ENCODE measurements at places on chromosomes 3 and 15.
A peak's percentile ranks its signal among the peaks of the same experiment; 100 is the strongest.

DNA sequence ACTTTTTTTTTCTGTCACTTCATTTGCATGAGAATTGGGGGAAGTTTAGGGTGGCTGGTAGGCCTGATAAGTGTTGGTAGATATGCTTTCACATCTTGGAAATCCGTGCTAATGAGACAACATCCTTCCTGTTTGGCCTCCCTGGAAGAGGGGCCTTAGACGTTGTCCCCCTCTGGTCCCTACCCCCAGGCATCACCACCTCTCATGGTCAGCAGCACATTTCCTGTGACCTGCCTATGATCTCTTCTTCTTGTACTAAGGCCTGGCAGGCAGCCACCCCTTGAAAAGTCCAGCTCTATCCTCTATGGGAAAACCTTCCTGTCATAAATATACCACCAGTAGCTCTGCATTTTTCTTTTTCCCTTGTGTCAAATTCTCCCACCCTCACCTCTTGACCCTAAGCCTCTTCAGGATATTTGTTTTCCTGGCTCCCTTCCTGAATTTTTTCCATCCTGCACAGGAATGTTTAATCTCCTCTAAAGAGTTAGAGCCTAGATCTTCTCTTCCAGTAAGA lies 107.8 kb downstream of the SNRK start:
- DNase-seq, result no peak

DNA sequence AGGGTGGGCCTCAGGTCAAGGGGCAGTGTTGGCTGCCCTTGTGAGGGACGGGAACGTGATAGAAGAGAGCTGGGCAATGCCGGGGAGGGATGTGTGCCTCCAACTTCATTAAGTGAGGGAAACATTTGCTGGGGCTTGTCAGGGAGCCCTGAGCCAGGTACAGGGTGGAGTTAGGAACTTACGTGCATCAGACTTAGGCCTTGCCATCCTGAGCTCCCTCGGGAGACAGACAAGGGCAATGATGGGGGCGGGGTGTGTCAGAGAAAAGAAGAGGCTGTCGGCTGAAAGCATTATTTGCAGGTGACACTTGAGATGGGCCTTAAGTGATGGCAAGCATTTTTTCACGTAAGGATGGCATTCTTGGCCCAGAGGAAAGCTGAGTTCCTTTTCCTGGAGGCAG lies 1.6 kb downstream of the FAM131A start:
- DNase-seq, result no peak

DNA sequence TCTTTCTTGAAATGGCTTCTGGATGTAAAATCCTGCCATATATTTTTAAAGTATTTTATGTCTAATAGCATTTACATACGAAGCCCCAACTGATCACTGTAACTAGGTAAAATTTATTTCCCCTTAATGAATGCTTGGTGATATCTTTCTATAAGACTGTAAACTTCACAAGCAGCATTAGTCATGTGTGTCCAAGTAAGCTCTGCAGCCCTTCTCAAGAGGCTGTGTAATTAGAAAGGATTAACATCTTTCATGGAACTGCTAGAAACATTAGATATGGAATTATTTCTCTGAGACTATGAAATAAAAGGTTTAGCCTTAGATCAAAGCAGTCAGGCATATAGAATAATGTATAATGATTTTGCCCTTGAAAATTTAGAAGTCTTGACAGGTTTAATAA lies 143.3 kb downstream of the EPHA3 start:
- DNase-seq, result no peak

GRCh38 chr3:54951405-54951804 lies 23.5 kb upstream of the LRTM1 start:
- no peak for DNase-seq

DNA sequence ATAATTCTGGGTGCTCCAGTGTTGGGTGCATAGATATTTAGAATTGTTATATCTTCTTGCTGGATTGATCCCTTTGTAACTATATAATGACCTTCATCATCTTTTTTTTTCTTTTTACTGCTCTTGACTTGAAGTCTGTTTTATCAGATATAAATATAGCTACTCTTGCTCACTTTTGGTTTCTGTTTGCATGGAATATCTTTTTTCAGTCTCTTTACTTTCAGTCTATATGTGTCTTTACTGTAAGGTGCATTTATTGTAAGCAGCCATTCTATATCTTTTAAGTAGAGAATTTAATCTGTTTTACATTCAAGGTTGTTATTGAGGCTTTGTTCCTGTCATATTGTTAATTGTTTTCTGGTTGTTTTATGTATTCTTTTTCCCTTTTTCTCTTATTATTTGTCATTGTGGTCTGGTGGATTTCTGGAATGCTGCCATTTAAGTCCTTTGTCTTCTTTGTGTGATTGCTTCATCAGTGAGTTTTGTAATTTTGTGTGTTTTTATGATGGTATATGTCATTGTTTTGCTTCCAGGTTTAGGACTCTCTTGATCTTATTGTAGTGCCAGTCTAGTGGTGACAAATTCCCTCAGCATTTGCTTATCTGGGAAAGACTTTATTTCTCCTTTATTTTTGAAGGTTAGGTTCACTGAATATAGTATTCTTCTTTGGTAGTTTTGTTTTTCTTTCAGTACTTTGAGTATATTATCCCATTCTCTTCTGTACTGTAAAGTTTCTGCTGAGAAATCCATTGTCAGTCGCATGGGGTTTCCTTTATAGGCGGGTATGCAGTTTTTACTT lies 8.3 kb upstream of the PRR23C start:
- DNase-seq, result no peak

DNA sequence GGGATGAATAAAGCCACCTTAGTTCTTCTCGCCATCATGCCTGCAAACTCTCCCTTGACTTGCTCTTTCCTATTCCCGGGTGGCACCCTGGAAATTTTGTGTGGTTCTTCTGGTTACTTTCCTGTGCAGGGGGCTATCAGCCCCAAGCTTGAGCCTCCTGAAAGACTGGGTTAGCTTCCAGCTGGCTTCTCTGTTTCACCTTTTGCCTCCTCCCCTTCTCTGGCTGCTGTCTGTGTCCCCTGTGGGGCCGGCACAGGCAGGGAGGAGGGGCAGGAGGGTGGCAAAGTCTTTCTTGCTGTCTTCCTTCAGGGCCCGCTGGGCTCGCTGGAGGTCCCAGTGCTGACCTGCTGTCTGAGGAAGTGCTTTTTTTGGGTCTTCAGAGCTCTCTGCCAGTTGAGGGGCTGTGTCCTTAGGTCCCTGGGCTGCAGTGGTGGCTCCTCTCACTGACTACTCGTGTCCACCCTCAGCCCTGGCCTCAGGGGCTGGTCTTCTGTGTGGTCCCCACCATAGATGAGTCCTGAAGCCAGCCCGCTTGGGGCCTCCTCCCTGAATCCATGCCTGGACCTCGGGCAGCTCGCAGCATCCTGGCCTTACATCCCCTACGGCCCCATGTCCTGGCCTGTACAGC lies 196.5 kb downstream of the KLF13 start:
- no peak for DNase-seq

DNA sequence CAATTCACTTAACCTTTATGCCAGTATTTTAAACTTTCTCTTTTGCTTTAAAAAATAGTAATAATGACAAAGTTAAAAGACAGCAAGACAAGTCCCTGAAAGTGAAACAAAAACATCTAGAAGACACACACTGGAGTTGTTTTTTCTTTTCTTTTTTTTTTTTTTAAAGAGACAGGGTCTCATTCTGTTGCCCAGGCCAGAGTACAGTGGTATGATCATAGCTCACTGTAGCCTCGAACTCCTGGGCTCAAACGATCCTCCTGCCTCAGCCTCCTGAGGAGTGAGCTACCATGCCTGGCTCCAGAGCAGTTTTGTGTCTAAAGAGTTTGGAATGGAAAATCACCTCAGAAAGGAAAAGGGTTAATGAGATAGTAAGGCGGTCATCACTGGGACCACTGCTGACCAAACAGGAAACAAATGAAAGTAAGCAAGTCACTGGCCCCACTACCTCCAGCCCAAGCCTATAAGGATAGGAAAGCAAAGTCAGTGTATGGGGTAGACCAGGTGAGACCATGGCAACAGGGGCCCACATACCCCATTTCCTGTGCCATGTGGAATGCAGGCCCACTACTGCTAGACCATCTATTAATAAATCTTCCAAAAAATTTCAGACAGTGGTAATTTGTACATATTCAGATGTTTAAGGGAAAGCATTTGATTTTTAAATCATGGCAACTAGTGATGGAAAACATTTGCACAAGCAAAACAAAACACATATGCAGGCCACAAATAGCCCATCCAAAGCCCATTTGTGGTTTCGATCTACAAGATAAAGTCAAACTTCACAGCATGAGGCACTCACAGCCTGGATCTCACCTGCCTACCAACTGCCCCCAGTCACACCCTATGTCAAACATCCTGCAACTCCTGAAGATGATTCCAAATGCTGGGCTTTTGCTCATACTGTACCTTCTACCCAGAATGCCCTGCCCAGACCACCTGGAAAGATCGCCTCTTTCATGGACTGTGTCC lies 62.6 kb downstream of the OSBPL10 start:
- DNase-seq, result no peak

DNA sequence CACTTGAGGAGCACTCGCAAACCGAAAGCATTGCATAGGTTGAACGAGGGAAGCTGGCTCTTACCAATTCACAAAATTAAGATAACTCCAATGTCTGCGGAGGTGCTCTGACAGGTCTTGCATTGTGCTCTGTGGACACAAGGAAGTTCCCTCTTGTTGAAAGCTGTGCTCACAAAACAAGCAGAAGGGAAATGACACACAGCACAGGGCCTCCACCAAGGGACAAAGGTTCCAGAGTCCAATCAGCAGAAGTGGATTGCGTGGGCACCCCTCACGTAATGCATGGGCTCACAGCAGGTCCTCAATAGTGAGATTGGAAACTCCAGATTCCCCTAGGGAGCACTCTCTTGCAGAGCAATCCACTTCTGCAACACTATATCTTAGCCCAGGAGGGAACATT lies 89.9 kb downstream of the ATP10A start:
- no peak for DNase-seq

DNA sequence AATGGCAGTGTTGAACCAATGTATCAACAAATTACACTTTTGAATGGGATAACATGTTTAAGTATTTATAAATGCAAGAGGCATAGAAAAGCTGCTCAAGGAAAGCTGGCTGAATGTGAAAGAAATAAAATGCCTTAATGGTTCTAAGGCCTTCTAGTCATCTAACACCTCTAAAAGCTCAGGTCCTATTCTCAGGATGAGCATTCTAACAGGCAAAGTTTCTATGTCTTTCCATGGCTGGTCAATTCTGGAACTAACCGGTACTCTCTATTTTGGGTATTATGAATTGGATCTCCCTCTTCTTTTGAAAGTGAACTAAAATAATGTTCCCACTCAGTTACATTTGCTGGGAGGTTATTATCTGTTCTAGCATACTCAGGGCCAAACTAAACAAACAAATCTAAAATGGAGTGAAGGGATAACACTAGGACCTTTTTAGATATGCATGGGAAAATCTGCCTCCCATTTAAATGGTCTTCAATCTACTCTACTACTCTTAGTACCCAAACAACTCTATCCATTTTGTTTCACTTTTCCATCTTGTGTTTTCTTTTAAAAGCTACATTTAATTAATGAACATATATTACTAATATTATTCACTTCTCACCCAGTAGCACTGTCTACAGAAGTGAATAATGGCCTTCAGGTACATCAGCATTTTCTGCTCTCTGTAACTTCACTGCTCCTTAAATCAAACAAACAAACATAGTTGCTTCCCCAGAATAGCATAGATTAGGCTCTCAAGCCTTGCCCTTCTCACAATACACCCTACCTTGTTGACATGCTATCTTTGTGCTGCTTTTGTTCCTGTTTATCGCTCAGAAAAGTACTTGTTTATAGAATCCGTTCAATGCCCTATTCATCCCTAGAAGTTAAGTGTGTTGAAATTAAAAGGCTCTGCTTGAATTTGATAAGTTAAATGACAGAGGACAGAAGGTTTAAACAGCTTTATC lies 46.4 kb downstream of the CBLB start:
- DNase-seq, result no peak

DNA sequence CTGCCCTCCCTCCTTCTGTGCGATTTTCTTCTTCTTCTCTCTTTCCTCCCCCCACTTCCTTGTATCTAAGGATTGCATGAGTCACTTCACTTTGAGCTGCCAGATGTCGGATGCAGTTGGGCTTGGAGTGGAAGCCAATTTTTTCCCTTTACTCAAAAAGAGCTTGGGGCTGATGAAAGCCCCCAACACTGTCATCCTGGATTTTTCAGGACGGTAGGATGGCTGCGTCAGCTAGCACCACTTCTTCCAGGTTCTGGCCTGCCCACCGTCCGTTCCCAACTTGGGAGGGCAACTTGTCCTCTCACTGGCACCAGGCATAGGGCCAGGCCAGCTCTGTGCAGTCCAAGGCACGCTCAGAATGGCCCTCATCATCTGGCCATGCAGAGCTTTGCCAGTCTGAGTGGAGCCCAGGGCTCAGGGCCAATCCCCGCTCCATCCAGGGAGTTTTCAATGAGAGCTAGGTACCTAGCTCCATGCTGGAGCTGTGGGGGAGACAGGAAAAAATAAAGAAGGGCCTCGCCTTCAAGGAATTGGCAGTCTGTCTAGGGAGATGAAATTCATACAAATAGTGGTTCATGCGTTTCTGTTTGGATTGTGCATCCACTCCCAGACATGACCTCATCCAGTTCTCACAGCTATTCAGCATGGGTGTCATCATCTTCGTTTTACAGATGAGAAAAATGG lies 47.7 kb upstream of the INSYN1 start:
- no peak for DNase-seq

- no peak for DNase-seq
These were observed 274.2 kb downstream of the LRTM1 start for GRCh38 chr3:54653456-54654195.

- DNase-seq, result peak; percentile 14
These were observed 42.2 kb downstream of the KLHL25 start for GRCh38 chr15:85752491-85752961.

DNA sequence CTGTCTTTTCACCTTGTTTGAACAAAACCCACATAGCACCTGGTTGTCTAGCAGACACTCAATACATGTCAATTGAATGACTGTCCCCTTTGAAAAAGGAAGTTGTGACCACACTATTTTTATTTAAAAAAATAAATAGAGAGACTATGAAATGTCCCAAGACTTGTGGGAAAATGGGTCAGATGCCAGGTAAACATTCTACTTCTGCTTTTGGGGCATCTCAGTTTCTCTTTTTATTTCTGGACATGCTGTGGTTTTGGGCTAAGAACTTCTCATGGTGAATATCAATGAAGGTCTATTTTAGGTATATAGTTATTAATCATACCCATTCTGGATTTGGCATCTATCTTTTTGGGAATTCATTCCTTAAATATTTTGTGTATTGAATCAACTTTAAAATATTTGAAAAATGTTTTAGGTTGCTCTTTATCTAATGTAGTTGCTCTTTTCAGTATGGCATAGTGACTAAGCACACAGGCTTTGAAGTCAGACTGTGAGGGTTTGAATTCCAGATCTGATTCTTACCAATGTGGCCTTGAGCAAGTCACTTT lies 4.4 kb downstream of the TMEM45A start:
- DNase-seq, result no peak

DNA sequence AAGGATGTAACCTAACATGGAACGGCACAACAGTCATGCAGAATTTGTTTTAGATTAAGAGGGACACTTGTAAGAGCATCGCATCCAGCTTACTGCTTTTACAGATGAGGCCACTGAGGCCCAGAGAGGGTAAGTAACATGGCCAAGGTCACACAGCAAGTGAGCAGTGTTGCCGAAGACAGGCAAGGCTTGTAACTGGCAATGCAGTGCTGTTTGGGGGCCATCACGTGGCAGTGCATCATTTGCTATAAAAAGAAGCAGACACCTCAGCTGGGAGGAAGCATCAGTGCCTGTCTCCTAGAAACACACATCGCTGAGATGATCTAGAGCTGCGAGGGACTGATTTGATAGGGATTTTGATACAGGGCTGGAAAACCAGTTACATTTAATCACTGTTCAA lies 108.2 kb upstream of the PROK2 start:
- no peak for DNase-seq

- DNase-seq, result no peak
These were observed 104.6 kb upstream of the KLF13 start for GRCh38 chr15:31221936-31222515.
